ENCODE measurements at places on chromosomes 7 and 10. TPM values are rescaled to one million over a fixed set of nuclear protein-coding genes. Genes with fewer than 3 reads are reported as not detected.

The RADIL gene
- total RNA-seq, result 14.4 TPM

The FLNC gene
- 273 TPM for total RNA-seq

The CTNNA3 gene
- 0.95 TPM for total RNA-seq

The LRCH4 gene
- 99.8 TPM for total RNA-seq

The EIF5AL1 gene
- total RNA-seq, result 0.14 TPM

The DEPP1 gene
- total RNA-seq, result 661 TPM

The CHAT gene
- total RNA-seq, result not detected

The SEMA3A gene
- total RNA-seq, result 0.68 TPM

The NPC1L1 gene
- total RNA-seq, result 2.2 TPM

The IFIT3 gene
- 9.6 TPM for total RNA-seq

The MRPS16 gene
- total RNA-seq, result 29.3 TPM

The EGR2 gene
- total RNA-seq, result 3.3 TPM

The LRGUK gene
- 0.71 TPM for total RNA-seq

The TMEM184A gene
- total RNA-seq, result 1.5 TPM

Data from thoracic aorta (tissue), 2 donors.